Stomach (tissue), 19 donors: ENCODE measurements at places on chromosomes 2 and 18. TPM values are rescaled to one million over a fixed set of nuclear protein-coding genes. Genes with fewer than 3 reads are reported as not detected.

Gene RGPD3
- polyA plus RNA-seq: 0.08 TPM

Gene PFN4
- not detected for polyA plus RNA-seq

Gene AKAIN1
- polyA plus RNA-seq: 3.2 TPM

Gene PDCD1
- polyA plus RNA-seq: 0.60 TPM

Gene SP3
- polyA plus RNA-seq: 21.1 TPM

Gene LYPD6
- polyA plus RNA-seq: 3.5 TPM

Gene CD302
- polyA plus RNA-seq: 28.3 TPM

Gene TCF23
- polyA plus RNA-seq: not detected

Gene CD8A
- 1.3 TPM for polyA plus RNA-seq

Gene TNFAIP6
- polyA plus RNA-seq: 6.0 TPM

Gene NDC80
- polyA plus RNA-seq: 2.1 TPM

Gene MORN2
- polyA plus RNA-seq: 26.9 TPM

Gene OR6B2
- polyA plus RNA-seq: not detected

Gene EMILIN1
- polyA plus RNA-seq: 31.1 TPM

Gene GATA6
- polyA plus RNA-seq: 11.9 TPM

DNA sequence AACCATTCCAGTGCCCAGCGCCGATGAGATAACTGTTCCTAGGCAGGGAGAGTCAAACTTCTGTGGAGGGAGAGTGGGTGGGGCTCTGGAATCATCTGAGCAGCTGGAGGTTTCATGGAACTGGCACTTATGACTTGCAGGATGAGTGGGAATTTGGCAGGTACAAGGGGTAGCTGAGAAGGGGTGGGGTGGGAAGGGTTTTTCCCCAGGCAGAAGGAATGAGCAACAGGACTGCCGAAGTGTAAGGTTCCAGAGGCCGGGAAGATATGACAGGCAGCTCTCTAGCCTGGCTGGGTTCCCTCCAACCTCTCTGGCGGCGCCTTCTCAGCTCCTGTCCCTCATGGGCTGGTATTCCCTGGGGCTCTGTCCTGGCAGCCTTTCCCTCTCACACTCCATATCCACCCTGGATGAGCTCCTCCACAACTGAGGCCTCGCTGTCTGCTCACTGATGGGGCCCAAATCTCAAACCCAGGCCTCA is 2.5 kb upstream of the TET3 start:
- DNase-seq: peak; percentile 41

GRCh38 chr2:171084128-171084527 is 76.6 kb downstream of the TLK1 start:
- peak; percentile 50 for DNase-seq

- peak; percentile 64 for DNase-seq
Observed at GRCh38 chr2:144402251-144402650, 117.7 kb downstream of the ZEB2 start.

DNA sequence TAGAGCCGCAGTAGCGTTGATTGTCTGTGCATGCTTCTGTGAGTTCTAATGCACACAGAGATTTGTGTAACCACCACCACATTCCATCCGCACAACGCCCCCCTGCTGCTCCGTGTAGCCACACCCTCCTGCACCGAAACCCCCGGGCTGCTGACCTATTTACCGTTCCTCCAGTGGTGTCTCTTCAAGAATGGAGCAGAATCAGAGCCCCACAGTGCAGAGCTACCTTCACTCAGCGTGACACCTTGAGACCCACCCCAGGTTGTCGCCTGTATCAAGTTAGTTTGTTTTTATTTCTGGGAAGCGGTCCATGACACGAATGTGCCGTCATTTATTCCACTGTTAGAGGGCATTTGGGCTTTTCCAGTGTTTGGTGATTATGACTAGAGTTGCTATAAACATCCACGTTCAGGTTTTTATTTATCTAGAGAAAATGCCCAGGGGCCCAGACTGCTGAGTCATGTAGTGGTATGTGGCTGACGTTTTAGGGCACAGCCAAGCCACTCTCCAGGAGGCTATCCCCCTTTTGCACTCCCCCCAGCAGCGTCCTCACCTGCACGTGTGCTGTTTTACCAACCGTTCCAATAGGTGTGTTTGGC is 266.8 kb downstream of the NDUFA10 start:
- no peak for DNase-seq

DNA sequence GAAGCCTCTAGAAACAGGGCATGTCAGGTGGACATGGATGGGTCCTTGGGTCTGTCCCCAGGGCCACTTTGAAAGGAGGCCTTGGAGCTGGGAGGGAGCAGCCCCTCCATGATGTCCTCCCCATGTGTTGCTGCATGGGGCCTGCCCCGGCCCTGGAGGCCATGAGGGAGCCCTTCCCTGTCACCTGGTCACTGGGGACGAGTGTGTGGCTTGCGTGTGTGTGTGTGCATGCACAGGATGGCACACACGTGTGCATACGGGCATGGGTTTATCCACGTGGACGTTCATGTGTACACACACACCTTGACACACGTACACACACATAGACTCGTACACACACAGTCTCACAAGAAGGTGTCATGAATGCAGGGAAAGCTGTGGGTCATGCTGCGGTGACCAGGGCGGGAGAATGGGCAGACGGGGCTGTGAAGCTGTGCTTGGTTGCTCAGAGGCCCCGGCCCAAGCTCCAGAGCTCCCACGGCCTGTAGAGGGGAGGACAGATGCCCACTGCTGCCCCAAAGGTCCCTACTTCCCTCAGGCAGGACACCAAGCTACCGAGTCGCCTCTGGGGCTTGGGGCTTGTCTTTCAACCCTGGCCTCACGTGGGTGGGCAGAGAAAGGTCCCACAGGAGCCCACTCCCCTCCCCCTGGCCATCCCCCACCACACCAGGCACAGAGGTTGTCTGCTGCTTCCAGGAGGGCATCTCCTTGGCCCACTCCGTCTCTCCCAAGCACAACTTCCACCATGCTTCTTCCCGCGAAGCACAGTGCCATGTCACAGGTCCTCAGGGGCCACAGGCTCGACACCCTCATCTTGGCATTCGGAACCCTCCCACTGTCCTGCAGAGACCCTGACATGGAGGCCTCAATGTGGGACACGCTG is 42.3 kb upstream of the GPC1 start:
- no peak for DNase-seq

DNA sequence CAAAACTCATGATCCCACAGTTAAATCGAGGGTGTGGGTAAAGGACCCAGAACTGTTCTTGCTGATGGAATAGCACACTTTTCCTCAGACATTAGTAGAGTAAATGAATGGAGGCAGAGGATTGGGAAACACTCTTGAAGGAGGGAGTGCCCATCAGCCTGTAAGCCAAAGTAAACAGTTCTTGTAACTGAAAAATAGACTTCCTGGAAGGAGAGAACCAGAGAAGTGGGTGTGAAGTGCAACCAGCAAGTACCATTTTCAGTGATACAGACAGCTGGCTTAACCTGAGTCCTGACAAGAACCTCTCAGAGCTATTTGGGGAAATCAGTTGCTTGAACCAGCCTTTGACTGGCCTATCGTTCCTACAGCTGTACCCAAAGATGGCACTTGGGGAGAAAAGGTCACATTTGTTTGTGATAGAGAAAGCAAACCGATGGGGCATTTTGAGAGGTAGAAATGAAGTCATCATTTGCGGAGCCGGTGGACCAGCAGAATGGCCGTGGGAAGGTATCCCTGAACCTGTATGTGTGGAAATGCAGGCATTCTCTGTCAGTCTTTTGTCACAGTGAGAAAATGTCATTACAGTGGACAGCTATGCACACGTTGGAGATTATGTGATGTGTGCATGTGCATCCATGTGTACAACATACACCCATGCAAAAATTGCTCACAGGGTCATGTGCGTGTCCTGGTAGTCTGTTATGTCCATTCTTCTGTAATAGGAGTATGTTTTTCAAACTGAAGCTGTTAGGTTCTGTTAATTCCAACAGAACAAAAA is 17.8 kb downstream of the CRIM1 start:
- DNase-seq: peak; percentile 75

DNA sequence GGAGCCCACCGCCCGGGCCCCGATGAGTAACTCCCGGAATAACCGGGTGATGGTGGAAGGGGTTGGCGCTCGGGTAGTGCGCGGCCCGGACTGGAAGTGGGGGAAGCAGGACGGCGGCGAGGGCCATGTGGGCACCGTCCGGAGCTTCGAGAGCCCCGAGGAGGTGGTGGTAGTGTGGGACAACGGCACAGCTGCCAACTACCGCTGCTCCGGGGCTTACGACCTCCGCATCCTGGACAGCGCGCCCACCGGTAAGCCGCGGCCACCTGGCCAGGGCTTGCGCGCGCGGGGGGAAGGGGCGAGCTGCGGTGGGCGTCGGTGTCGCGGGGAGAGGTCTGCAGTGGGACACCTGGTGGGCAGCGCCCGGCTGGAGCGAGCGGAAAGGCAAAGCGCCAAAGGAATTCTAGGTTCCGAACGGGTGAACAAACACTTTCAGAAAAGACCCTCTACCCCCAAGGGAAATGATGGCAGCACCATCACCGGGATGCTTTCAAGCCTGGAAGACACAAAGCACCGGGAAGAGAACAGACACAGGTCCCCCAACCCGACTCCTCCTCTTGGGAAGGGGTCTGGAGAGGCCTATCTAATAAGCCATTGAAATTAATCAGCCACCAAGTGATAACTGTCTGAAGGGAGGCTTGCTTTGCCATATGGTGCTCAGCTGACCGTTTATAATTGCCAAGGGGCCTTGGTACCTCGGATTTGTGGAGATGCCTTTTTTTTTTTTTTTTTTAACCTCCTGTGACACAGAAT is 1.1 kb downstream of the MIB1 start:
- peak; percentile 49 for DNase-seq

DNA sequence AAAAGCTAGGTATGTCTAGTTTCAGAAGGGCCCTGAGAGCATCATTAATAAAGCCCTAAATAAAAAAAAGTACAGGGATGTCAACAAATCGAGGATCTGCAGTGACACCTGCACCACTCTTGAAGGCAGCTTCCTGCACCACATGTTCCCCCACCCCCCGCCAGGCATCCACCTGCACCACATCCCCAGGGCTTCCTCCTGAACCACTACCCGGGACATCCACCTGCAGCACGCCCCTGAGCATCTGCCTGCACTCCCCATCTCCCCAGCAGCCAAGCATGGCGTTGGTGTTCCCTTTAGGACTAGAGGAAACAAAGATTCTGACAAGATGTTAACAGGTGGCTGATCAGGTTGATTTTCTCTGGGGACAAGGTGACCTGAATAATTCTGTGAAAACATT is 55.2 kb downstream of the DLGAP1 start:
- DNase-seq: no peak

- DNase-seq: no peak
Observed at GRCh38 chr2:236857781-236858180, 227.9 kb upstream of the COPS8 start.

DNA sequence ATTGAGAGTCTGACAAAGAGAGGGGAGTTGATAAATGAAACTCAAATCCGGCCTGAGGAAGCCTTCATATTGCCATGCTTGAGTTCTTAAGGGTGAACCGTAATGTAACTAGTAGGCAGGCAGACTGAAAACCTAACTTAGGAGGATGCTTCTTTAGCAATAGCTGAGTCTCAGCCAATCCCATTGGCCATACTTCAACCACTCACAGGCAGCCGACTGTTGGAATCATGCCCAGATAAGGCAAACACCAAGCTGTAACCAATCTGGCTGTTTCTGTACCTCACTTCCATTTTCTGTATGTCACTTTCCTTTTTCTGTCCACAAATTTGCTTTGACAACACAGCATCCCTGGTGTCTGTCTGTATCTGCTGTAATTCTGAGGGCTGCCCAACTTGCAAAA is 39.5 kb downstream of the TPRKB start:
- no peak for DNase-seq

GRCh38 chr2:150981826-150982225 is 279.8 kb downstream of the RBM43 start:
- DNase-seq: peak; percentile 60

DNA sequence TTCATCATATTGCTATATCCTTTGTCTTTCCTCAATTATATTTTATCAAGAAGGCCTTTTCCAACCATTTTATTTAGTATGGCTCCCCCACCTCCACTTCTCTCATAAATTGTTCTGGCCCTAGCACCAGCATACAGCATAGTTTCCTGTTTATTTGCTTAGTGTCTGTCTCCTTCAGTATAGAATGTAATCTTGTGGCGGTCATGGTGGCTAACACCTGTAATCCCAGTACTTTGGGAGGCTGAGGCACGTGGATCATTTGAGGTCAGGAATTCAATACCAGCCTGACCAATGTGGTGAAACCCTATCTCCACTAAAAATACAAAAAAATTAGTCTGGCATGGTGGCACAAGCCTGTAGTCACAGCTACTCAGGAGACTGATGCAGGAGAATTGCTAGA is 39.6 kb upstream of the CLASP1 start:
- DNase-seq: no peak

GRCh38 chr2:60002183-60002867 is 551.1 kb downstream of the BCL11A start:
- DNase-seq: no peak

DNA sequence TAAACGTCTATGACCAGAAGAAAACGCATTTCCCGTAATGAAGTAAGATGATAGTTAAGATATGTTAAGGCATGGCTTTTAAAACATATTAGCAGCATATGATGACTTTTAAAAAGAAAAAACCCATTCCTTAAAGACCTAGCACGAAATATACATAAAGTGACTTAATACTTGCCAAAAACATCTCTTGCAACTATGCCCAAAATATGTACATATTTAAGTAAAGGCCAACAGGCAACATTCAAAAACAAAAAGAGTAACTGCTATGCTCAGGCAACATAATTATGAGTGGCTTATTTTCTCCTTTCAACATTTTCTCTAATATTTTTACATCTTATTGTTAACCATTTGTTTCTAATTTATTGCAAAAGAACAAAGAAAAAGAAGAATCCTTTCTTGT is 60.3 kb upstream of the PAPOLG start:
- DNase-seq: no peak

- no peak for DNase-seq
Observed at GRCh38 chr2:191187105-191187829, 36.5 kb upstream of the STAT4 start.

DNA sequence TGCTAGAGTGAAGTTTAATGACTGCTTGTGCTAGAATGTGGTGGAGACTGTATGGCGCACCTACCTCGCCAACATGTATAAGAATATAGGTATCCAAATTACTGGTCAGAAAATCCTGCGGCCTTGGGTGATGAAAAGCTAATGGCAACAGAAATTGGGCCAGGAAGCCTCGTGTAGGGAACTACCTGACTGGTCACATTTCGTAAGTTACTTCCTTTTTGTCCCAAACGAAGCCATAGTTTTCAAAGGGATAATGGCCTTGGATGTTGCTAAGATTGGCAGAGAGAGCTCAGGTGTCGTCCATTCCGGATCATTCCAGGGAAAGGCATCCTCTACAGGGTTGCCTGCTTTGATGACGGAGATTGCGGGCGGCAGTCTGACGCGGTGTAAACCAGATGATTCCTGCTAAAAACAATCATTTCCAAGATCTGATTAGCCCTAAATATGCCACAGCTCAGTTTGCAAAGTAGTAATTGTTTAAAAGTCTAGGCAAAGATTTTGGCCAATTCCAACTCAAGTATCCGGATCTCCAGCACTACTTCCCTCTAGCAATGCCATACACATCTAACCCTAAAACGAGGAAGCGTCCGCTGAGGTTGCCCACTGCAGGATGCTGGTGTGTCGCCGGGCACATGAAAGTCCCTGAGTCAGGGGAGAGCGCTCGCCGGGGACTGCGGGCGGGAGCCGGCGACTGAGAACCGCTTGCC is 708 bp upstream of the MALT1 start:
- DNase-seq: peak; percentile 8

GRCh38 chr2:207901401-207901800 is 123.9 kb downstream of the PLEKHM3 start:
- DNase-seq: no peak

GRCh38 chr2:51103205-51103604 is 71.3 kb upstream of the NRXN1 start:
- peak; percentile 61 for DNase-seq
